ENCODE measurements at places on chromosomes 16 and 17.
A peak's percentile ranks its signal among the peaks of the same experiment; 100 is the strongest.

GRCh38 chr16:86491640-86492023 is 18.7 kb upstream of the FOXF1 start:
- H3K27me3 ChIP-seq: peaks cover 18% of the 10 kb centered on the region
- DNase-seq: no peak
- H3K36me3 ChIP-seq: peaks cover 21% of the 10 kb centered on the region
- peak overlapping the region; percentile 7 for H3K27ac ChIP-seq

DNA sequence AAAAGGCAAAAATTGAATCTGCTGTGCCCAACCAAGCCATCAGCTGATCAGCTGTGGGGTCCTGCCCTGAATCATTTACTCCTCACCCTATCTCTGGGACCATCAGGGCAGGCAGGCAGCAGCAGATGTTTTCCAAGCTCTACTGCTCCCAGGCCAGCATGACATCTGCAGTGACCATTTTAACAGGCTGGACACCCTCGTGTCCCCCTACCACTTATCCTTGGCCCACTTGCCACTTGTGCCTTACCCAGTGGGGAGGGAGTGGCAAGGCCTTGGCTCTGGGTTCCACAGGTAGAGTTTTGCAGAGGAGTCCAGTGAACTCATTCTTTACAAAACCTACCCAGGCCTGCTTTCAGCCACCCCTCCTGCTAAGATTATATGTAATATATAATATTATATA is 12.0 kb upstream of the CA4 start:
- no peak for DNase-seq
- peaks cover 27% of the 10 kb centered on the region for H3K4me1 ChIP-seq
- no peak overlapping the region for H3K27ac ChIP-seq
- H3K4me3 ChIP-seq: no peak overlapping the region
- H3K36me3 ChIP-seq: no peaks in the 10 kb centered on the region
- H3K27me3 ChIP-seq: peaks cover 53% of the 10 kb centered on the region

DNA sequence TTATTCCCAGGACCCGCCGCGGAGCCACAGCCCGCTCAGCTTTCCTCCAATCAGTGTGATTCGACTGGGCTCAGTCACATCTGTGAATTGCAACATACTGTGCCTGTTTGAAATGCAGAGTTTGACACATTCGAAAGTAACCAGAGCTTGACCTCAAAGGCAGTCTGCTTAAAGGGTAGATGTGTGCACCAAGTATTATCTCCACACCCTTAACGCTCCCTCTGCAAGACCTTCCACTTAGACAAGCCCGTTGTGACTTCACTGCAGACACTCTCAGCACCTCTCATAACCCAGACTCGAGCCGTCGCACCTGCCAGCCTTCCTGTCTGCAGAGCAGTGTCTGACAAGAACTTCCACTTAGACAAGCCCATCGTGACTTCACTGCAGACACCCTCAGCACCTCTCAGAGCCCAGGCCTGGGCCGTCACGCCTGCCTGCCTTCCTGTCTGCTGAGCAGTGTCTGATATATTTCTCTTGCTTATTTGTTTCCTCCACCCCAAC is 3.7 kb downstream of the KLHDC4 start:
- no peak for DNase-seq
- H3K36me3 ChIP-seq: peaks cover 24% of the 10 kb centered on the region
- no peak overlapping the region for H3K27ac ChIP-seq
- H3K4me3 ChIP-seq: no peak overlapping the region

DNA sequence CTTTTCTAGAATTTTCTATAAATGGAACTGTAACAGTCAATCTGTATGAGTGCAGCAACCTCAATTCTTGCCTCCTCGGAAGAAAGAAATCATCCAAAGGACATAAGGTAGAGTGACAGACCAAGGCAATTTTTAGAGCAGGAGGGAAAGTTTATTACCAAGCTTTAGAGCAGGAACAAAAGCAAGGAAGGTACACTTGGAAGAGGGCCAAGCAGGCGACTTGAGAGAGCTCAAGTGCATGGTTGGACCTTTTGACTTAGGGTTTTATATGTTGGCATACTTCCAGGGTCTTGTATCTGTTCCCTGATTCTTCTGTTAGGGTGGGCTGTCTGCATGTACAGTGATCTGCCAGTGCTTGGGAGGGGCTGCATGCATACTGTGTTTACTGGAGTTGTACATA is 50.3 kb downstream of the SCNN1G start:
- no peaks in the 10 kb centered on the region for H3K4me1 ChIP-seq
- no peak overlapping the region for H3K27ac ChIP-seq
- DNase-seq: peak; percentile 46
- H3K4me3 ChIP-seq: no peak overlapping the region
- H3K27me3 ChIP-seq: no peaks in the 10 kb centered on the region

DNA sequence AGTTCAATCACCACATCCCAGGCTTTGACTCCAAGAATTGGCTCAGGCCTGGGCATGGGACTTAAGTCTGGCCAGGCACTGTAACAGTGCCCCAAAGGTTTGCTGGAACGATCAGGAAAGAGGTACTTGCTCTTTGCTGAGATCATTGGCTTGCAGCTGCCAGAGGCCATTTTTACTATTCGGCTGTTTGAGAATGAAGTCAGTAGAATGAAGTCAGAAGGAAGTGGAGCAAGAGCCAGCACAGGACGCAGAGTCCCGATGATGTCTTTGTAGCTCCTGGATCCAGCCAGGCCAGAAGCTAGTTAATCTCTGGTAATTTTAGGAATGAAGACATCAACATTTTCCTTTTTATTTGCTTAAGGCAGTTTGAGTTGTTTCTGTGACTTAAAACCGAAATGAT is 195.5 kb downstream of the RAB11FIP4 start:
- DNase-seq: no peak
- H3K4me1 ChIP-seq: no peaks in the 10 kb centered on the region
- no peak overlapping the region for H3K4me3 ChIP-seq
- no peaks in the 10 kb centered on the region for H3K36me3 ChIP-seq
- no peaks in the 10 kb centered on the region for H3K27me3 ChIP-seq

- no peak for DNase-seq
- H3K36me3 ChIP-seq: no peaks in the 10 kb centered on the region
- H3K4me1 ChIP-seq: no peaks in the 10 kb centered on the region
- H3K4me3 ChIP-seq: no peak overlapping the region
- no peaks in the 10 kb centered on the region for H3K27me3 ChIP-seq
- H3K27ac ChIP-seq: no peak overlapping the region
Measured at GRCh38 chr16:26856791-26857190, 209.9 kb upstream of the C16orf82 start.

DNA sequence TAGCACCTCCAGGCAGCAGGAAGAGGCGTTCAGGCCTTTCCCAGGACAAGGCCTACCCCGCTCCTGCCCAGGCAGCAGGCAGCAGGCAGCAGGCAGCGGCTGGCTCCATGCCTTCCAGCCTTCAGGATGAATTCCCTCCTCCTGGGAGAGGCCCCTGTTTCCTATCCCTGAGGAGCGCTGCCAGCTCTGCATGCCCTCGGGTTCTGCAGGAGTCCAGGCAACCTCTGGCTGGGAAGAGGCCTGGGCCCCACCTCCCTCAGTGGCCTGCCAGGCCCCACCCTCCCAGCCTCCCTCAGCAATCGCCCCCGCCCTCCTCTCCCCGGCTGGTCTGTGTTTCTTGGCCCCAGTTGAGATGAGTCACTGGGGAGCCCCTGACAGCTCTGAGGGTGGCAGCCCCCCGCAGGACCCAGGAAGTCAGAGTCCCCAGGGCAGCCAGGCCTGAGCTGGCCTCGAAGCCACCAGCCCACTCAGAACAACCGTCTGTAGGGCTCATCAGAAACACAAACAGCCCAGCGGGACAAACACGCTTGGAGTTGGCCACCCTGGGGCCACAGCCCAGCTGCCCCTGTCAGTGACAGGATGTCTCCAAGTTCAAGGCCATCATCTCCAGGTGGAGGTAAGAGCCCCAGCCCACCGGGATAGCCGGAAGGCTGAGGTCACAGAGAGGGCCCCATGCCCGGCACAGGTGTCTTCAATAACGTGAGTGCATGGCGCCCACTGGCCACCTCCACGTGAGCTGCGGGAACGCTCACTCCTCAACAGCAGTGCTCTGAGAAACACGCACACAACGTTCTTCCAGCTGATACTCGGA is 39.5 kb upstream of the CIBAR2 start:
- H3K27ac ChIP-seq: peak overlapping the region; percentile 43
- H3K36me3 ChIP-seq: no peaks in the 10 kb centered on the region
- peak; percentile 80 for DNase-seq
- H3K4me1 ChIP-seq: peaks cover 3% of the 10 kb centered on the region

GRCh38 chr17:8896087-8896486 is 28.6 kb upstream of the PIK3R6 start:
- no peaks in the 10 kb centered on the region for H3K4me1 ChIP-seq
- H3K27ac ChIP-seq: no peak overlapping the region
- no peak for DNase-seq
- no peak overlapping the region for H3K4me3 ChIP-seq
- peaks cover 5% of the 10 kb centered on the region for H3K27me3 ChIP-seq

- peak overlapping the region; percentile 99 for H3K27ac ChIP-seq
- peaks cover 2% of the 10 kb centered on the region for H3K36me3 ChIP-seq
- no peaks in the 10 kb centered on the region for H3K27me3 ChIP-seq
- DNase-seq: peak; percentile 77
- peaks cover 3% of the 10 kb centered on the region for H3K4me1 ChIP-seq
- H3K4me3 ChIP-seq: peak overlapping the region; percentile 67
Measured at GRCh38 chr17:60525328-60525684, 736 bp downstream of the APPBP2 start.

DNA sequence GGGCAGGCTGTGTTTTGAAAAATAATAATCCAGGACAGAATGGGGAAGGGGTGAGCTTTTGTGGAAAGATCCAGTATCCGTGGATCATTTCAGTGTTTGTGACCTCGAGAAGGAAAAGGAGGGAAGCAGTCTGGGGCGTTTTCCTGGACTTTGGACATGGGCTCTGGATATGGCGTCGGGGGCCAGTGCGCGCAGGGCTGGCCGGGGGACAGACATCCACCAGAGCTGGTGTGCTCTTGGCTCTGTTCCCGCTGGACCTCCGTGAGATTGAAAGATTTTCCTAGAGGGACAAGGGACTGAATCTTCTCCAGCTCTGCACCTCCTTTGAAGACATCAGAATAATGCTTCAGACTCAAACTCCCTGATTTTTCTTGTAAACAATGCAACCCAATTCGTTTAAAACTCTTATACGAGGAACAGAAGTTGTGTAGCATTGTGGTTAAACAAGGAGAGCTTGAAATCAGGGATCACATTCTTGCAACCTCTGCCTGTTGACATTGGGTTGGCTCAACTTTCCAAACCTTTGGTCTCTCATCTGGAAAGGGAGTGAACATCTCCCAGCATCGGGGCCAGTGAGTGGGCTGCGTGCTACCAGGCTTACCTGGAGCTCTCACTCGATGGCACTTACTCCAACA is 75.9 kb downstream of the C16orf95 start:
- no peak overlapping the region for H3K4me3 ChIP-seq
- no peak overlapping the region for H3K27ac ChIP-seq
- no peaks in the 10 kb centered on the region for H3K4me1 ChIP-seq

DNA sequence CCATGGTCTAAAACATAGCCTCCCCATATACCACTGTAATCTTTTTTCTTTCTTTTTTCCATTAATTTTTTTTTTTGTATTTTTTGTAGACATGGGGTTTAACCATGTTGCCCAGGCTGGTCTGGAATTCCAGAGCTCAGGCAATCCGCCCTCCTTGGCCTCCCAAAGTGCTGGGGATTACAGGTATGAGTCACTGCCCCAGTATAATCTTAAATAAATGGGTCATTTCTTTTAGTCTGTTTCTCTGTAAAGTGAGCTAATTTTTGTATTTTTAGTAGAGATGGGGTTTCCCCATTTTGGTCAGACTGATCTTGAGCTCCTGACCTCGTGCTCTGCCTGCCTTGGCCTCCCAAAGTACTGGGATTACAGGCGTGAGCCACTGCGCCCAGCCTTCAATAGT is 5.7 kb upstream of the NME1 start:
- no peak overlapping the region for H3K27ac ChIP-seq
- no peak for DNase-seq
- no peaks in the 10 kb centered on the region for H3K27me3 ChIP-seq
- no peak overlapping the region for H3K4me3 ChIP-seq
- no peaks in the 10 kb centered on the region for H3K36me3 ChIP-seq

DNA sequence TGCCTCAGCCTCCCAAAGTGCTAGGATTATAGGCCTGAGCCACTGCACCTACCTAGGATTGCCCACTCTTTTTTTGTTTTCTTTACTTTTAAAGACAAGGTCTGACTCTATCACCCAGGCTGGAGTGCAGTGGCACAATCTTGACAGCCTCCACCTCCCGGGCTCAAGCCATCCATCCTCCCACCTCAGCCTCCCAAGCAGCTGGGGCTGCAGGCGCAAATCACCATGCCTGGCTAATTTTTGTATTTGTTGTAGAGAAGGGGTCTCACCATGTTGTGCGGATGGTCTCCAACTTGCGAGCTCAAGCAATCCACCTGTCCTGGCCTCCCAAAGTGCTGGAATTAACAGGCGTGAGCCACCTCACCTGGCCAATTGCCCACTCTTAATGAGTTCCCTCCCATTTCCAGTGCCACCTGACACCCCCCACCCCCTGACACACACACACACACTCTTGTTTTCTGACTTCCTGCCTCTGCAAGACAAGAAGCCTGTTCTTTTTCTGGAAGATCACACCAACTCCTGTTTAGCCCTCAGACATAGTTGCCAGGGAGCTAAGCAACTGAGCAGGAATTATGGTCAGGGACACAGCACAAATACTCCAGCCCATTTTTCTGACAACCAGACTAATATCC is 2.6 kb downstream of the OVCA2 start:
- no peak overlapping the region for H3K4me3 ChIP-seq
- H3K27me3 ChIP-seq: no peaks in the 10 kb centered on the region
- no peak overlapping the region for H3K27ac ChIP-seq
- DNase-seq: no peak

GRCh38 chr17:1742371-1743087 is at the start of gene SERPINF2:
Gene SERPINF2 (plus strand): TSS chr17:1742871. CDS start chr17:1744996, 2,125 bp downstream.
- H3K27ac ChIP-seq: peak within 1 kb of the TSS; percentile 39
- H3K4me3 ChIP-seq: no peak within 1 kb of the TSS
- H3K27me3 ChIP-seq: no peaks in the 10 kb centered on the region
- DNase-seq: peak; percentile 71

DNA sequence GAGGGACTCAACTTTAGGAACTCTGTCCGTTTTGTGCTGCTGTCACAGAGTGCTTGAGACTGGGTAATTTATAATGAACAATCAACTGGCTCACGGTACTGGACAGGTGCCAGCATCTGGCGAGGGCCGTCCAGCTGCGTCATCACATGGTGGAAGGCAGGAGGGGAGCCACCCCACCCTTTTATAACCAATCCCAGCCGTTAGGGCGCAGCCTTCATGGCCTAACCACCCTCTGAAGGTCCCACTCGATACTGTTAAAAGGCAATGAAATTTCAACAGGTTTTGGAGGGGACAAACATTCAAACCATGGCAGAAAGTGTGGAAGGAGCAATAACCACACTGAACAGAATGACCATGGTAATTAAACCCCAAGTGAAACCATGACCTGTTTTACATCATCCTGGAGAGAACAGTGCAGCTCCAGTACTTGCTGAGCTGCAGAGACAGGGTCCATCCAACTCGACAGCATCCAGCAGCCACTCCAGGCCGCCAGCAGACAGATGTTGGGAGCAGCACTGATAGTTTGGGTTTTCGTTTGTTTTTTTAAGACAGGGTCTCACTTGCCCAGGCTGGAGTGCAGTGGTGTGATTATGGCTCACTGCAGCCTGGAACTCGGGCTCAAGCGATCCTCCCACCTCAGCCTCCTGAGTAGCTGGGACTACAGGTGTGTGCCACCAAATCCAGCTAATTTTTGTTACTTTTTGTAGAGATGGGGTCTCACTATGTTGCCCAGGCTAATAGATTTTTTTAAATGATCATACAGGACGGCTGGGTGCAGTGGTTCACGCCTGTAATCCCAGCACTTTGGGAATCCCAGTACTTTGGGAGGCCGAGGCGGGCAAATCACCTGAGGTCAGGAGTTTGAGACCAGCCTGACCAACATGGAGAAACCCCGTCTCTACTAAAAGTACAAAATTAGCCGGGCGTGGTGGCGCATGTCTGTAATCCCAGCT is 11.0 kb downstream of the CHMP6 start:
- no peaks in the 10 kb centered on the region for H3K27me3 ChIP-seq
- H3K36me3 ChIP-seq: peaks cover 25% of the 10 kb centered on the region
- H3K4me3 ChIP-seq: no peak overlapping the region
- peak; percentile 61 for DNase-seq
- peaks cover 6% of the 10 kb centered on the region for H3K4me1 ChIP-seq
